ENCODE measurements at places on chromosomes 16 and 17. TPM values are rescaled to one million over a fixed set of nuclear protein-coding genes. Genes with fewer than 3 reads are reported as not detected.

GLP2R gene
- total RNA-seq: not detected

C16orf54 gene
- total RNA-seq: 68.3 TPM

MYH13 gene
- total RNA-seq: not detected

KLHL10 gene
- total RNA-seq: 0.12 TPM

RCVRN gene
- not detected for total RNA-seq

MEOX1 gene
- not detected for total RNA-seq

RAB26 gene
- total RNA-seq: 0.62 TPM

NLK gene
- total RNA-seq: 24.8 TPM

ZSCAN10 gene
- total RNA-seq: not detected

RPGRIP1L gene
- total RNA-seq: 7.1 TPM

DNA sequence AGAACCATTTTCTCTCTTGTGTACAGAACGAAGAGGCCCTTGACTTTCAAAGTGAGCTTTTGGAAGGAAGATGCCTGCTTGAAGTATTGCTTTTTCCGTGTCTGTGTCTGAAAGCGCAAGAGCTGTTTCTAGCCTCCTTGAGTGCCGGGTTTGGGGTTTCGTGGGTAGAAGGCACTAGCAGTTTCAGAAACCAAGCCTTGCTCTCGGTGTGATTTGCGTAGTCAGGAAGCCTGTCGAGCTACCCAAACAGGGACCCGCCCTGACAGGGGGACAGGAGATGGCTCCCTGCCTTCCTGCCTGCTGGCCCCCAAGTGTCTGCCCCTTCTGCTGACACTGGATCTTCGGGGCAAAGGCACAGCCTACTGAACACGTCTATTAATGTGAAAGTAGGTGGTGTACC is 322.0 kb downstream of the MAF start:
- no peak for DNase-seq

DNA sequence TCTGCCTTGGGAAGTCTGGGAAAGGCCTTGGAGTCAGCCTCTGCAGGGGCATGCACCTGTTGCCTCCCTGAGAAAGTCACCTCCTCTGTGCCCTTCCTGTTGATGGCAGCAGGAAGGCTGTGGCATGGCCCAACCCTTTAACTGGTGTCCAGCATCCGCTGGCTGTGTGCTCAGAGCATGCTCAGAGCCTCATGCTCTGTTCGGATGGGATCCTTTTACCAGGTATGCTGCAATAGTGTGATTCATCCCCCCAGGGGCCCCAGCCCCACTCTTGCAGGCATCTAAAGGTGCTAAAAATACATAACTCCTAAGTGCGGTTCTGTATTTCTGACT is 24.9 kb downstream of the KLHL36 start:
- no peak for DNase-seq

DNA sequence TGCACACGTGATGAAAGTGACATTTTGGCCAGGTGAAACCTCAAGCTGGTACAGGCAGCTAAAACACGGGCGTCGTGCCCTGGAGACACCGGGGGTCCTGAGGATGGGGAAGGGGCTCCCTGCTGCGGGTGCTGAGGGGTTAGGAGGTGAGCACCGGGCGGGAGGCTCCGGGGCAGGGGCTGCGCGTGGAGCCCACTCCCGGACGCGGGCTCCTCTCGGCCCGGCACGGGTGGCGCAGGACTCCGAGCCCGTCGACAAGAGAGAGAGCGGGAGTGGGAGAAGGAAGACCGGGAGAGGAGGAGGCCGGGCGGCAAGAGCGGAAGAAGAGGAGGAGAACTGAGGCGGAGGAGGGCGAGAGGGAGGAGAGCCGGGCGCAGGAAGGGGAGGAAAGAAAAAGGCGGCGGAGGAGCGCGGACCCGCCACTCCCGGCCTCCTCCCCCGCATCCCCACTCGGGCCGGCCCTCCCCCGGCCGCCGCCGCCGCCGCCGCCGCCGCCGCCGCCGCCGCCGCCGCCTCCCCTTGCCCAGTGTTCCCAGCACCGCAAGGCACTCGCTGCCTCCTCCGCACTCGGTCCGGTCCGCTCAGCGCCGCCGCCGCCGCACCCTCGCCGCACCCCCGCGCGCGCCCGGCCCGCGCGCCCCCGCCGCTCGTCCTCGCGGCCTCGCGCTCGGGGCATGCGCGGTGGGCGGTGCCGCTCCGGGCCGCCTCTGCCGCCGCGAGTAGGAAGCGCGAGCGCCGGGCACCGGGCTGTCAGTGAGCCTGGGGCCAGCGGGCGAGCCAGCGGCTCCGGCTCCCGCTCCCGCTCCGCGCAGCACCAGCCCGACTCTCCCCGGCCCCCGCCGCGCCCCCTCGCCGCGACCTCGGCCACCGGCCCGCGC is at the start of gene PRKCA:
Gene PRKCA, plus strand, starts transcription at position 750 of the 878 bp plus-strand sequence.
- peak; percentile 73 for DNase-seq

GRCh38 chr17:78600181-78600721 is 23.1 kb upstream of the DNAH17 start:
- no peak for DNase-seq

GRCh38 chr16:89319631-89319885 is 102.1 kb downstream of the ZNF778 start:
- no peak for DNase-seq

DNA sequence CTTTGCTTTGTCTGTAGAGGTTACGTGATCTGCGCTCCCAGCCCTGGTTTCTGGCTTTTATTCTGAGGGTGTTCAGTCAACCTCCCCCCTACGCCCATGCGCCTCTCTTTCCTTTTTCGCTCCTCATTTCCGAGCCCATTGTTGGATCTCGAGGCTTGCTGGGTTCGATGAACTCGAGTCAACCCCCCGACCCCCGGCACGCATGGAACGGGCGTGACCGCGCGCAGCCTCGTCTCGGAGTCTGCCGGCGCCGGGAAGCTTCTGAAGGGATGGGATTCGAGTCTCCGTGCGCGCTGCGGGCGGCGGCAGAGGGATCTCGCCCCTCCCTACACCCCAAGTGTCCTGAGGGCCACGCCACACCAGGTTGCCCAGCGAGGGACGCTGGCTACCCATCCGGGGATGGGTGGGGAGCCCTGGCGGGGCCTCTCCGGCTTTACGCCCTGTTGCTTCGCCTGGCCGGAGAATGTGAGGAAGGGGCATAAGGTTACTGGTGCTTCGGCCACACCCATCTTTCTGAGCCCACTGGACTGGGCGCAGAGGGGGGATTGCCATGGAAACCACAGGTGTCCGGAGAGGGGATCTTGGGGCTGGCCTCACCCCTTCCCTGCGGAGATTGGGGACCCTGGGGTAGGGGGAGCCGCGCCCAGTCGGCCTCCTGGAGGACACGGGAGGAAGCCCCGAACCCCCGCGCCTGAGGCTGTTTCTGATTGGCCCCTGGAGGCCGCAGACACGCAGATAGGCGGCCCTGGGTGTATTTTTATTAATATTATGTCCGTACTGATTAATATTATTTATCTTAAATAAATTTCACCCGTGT is 1.8 kb downstream of the MAPT start:
- DNase-seq: peak; percentile 21

GRCh38 chr17:4950075-4950745 is 709 bp upstream of the ENO3 start:
- DNase-seq: peak; percentile 66

DNA sequence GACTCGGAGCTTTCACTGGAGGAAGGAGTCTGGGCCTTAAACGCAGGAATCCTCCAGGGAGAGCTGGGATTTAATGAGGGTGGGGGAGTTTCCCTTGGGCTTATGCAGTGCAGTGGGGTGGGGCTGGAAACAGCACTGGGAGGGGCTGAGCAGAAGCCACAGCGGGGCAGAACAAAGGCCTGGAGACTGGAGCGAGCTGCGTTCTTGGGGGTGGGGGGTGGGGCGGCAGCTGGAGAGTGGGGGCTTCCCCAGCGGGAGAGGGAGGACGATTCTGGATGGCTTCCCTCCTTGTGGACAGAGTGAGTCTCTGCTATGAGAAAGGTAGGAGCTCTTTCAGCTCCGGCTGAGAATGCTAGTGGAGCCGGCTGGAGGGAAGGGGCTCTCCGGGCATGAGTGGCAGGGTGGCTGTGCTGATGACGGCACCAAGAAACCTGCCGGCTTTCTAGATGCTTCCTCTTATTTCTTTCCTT is 406.0 kb downstream of the SEC14L1 start:
- no peak for DNase-seq

DNA sequence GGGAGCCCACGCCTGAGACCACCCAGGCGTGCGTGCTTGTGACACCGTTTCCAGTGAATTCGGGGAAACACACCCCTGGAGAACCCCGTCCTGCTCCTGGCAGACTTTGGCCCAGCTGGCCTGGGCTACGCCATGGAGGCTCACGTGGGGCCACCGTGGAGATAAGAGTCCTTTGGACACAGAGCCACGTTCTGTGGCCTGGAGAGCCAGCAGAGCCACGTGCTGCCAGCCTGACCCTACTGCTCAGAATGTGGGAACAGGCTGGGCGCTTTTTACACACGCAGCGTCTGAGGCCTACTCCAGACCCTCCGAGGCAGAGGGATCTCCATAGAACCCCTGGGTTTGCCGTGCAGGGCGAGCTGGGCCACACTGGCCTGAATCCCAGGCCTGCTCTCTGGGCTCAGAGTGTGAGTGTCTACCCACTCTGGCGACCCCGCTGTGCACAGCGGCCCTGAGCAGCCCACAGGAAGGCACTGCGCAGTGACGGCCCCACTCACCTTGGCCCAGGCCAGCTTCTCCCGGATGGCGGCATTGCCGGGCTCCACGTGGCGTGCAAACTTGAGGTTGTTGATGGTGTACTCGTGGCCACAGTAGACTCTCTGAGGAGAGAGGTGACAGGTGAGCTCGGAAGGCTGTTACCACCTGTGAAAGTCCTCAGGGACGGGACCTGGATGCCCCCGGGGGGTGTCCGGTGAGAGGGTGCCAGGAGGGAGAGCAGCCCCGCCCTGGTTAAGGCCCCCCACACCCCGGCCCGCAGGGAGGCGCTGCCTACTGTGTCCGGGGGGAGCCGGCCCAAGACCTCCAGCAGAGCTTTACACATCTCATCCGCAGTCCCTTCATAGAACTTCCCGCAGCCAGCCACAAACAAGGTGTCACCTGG is 10.0 kb downstream of the HAGH start:
- no peak for DNase-seq

GRCh38 chr17:81928544-81929252 is 1.2 kb upstream of the MAFG start:
- DNase-seq: peak; percentile 58

DNA sequence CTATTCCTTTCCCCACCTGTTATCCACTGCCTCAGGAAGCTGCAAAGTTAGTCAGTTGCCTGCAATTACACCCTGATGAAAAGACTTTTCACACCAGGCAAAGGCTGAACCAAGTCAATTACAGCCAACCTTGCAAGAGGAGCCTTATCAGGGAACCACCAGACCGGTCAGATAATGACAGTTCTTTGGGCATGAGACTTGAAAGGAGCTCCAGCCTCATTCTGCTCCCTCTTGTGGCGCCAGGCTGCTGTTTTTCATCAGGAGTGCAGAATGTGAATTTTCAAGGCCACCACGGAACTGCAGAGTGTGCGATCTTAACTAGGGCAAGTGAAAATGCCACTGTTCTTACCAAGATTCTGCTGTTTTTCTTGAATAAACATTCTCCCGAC is 22.5 kb downstream of the DNAI2 start:
- no peak for DNase-seq

DNA sequence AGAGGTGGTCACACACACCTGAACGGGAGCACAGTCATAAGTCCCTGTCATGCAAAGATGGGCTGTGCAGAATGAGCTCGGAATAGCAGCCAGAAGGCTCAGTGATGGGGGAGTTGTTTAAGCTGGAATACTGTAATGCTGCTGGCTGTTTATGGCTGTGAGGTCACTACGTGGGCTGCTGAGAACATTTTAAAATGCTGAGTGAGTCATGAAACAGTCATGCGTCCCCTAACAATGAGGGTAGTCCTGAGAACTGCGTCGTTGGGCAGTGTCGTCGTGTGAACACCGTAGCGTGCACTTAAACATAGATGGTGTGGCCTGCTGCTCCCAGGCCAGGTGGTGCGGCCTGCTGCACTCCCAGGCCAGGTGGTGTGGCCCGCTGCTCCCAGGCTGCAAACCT is 39.7 kb downstream of the TBCD start:
- DNase-seq: no peak

Measured in B cell (primary cell).